ENCODE measurements at places on chromosomes 1 and 21.

- no peak for DNase-seq
Measured at GRCh38 chr21:24225431-24225830, 1381.8 kb downstream of the MRPL39 start.

DNA sequence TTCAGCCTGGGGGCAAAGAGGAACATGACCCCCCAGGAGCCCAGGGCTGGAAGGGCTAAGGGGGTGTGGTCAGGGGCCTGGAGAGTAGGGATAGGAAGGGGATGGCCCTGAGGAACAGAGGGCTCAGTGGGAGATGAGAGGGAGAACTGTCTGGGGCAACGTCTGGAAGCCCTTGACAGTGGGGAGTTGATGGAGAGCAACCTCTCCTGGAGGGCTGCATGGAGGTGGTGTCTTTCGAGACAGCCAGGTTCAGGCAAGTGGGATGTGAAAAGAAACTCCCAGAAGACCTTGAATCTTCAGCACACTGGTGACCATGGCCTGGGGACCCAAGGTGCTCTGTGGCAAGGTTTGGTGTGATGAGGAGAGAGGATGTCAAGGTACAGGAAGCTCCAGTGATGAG lies 54.2 kb upstream of the RUNX3 start:
- DNase-seq, result no peak

DNA sequence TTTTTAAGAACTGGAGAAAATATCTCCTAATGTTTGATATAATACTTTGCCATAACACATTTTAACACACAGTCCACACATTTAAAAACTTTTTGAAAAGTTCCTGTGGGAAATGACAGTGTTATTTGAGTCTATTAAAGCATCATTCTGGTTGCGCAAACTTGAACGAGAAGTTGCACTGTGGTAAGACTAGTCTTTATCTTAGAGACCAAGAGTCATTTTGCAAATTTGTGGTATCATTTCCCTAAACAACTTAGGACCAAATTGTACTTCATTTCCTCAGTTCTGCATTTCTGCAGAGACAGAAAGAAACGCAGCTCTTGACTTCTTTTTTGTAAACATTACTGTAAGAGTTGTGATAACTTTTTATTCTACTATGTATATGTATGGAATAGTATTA lies at the start of gene RGS18:
Gene RGS18 (plus strand): TSS at position 282 of the 400 bp plus-strand sequence. CDS start 176 bp downstream, outside the sequence.
- no peak for DNase-seq

DNA sequence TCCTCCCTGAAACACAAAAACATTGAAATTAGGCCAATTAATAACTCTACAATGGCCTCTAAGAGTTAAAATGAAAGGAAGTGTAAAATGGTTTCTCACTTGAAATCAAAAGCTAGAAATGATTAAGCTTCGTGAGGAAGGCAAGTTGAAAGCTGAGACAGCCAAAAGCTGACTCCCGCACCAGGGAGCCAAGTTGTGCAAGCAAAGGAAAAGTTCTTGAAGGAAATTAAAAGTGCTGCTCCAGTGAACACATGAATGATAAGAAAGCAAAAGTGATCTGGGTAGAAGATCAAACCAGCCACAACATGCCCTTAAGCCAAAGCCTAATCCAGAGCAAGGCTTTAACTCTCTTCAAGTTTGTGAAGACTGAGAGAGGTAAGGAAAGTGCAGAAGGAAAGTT lies 22.8 kb downstream of the CYYR1 start:
- no peak for DNase-seq

DNA sequence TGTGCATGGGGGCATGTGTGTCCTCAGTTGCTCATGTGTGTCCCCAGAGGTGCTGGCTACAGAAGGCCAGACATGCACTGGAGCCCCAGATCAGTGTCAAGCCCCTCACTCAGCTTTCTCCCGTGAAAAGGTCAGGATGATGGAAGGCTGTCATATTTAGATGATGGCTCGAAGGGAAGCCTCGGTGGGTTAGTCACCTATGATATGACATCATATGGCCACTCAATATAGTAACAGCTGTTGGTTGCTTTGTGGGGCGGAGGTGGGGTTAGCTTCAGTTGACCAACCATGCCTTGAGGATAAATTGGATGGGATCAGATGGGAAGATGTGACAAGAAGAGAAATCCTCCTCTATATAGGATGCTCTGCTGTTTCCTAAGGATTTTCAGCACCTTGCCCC lies 43.5 kb upstream of the ATF3 start:
- no peak for DNase-seq

- DNase-seq, result no peak
Measured at GRCh38 chr1:171844381-171844780, 3.1 kb downstream of the DNM3 start.

DNA sequence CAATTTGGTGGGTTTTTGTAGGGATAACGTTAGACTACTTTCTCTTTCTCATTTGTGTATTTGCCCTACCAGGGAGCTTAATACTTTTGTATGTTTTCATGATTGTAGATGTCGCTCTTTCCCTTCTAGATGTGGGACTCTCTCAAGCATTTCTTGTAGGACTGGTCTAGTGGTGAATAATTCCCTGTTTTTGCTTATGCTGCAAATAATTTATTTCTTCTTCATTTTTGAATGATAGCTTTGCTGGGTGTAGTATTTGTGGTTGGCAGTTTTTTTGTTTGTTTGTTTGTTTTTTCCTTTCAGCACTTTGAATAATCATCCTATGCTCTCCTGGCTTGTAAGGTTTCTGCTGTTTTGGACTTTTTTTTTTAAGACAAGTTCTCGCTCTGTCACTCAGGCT lies 22.5 kb upstream of the TTC22 start:
- no peak for DNase-seq

DNA sequence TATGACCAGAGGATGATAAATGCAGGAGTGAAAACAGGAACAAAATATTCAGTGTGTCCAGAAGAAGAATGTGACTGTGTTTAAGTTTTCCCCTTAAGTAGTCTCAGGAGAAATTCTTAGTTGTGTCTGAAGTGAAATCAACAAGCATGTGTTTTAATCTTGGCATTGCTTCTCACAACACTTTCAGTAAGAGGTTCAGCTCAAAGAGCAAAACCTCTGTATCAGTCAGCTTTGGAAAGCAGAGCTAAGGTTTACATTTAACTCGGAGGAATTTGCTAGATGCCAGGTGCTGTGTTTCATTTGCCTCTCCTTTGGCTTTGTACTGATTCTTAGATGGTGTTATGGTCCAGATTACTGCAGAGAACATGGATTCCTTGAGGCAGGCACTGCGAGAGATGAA lies 28.6 kb downstream of the CC2D1B start:
- DNase-seq, result no peak

- DNase-seq, result peak; percentile 73
Measured at GRCh38 chr1:205711105-205712048, 31.1 kb upstream of the SLC45A3 start.

GRCh38 chr1:63524201-63524600 lies 876 bp downstream of the EFCAB7 start:
- no peak for DNase-seq

- DNase-seq, result no peak
Measured at GRCh38 chr1:114076308-114076707, 77.4 kb downstream of the SYT6 start.

- no peak for DNase-seq
Measured at GRCh38 chr1:40317394-40318074, 448 bp upstream of the COL9A2 start.

DNA sequence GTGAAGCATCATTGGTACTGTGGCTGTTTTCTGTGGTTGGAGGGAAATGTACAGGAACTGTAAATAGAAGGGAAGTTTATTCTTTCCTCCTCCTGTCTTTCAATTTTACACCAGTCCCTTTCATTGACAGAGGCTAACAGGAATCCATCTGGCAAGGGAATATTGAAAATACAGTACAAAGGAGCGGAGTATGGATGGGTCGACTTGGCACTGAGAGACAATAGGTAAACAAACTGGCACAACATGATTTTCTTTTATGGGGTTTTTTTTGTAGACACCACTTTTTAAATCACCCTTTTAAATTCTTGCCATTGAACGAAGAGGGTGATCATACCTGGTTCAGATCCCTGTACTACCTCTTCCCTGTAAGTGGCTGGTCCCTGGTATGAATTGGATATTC lies 341.3 kb downstream of the RWDD3 start:
- DNase-seq, result no peak

- DNase-seq, result no peak
Measured at GRCh38 chr1:248804771-248805681, 20.7 kb downstream of the SH3BP5L start.

GRCh38 chr21:25638660-25639550 lies at the start of gene JAM2:
JAM2 (plus strand) TSS chr21:25639258; CDS start chr21:25639822, 564 bp downstream.
- DNase-seq, result no peak

DNA sequence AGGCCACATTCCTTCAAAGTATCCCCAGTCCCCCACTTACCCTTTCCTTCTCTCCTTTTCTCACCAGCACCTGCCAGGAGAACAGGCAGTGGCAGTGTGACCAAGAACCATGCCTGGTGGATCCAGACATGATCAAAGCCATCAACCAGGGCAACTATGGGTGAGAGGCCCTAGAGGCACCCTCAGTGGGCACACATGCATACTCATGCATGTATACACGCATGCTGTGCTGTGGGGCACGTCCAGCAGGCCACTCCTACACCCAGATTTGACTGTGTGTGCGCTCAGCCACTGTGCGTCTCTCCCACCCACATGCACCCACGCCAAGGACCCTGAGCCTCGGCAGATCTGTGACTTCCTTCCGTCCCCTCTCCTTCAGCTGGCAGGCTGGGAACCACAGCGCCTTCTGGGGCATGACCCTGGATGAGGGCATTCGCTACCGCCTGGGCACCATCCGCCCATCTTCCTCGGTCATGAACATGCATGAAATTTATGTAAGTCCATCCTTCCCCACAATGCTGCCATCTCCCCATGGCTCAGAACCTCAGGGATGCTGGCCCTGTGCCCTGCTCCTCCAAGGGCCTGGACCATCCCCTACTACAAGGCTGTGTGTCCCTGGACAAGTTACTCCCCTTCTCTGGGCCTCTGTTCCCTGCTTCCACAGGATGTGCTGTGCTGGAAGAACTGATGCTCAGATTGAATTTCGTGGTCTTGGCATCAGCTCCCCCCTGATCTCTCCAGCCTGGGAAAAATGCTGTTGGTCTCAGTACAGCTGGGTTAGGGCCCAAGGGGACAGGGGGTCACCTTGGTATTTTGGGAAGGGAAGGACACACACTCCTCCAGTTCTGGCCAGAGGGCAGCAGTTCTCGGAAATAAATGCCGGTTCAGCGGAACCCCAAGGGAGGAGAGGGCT lies 7.0 kb downstream of the TINAGL1 start:
- DNase-seq, result no peak

- no peak for DNase-seq
Measured at GRCh38 chr21:32599526-32599925, 12.7 kb downstream of the CFAP298 start.

DNA sequence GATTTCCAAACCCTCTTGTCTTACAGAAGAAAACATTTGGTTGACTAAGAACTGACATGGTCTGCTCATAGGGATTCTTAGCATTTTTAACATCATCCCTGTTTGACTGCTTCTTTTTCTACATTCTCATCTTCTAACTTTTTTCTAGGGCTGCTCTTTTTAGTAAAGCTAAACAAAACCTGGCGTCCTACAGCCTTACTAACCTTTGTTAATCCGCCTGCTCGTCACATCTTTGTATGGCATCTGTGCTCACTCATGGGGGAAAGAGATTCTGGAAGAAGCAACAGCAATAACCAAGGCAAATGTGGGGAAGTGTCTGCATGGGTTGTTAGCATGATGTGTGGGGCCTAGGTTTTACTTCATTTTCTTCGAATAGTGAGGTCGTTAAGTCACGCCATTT lies 92.0 kb downstream of the KIF1B start:
- no peak for DNase-seq

GRCh38 chr1:20470194-20470593 lies 15.8 kb downstream of the CAMK2N1 start:
- no peak for DNase-seq

DNA sequence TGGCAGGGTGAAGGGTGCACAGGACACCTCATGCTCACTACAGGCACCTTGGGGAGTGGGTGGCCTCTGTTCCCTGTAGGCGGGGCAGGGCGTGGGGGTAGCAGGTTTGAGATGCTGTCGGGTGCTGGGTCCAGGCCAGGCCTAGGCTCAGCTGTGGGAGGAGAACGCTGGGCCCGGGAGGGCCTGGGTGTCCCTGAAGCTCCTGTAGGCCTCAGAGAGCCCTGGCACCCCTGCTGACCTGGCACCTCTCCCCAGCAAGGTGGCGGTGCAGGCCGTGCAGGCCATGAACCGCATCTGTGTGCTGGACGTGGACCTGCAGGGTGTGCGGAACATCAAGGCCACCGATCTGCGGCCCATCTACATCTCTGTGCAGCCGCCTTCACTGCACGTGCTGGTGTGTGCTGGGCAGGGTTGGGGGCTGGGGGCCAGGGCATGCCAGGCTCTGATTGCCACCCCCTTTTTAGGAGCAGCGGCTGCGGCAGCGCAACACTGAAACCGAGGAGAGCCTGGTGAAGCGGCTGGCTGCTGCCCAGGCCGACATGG lies 2.5 kb upstream of the GJC2 start:
- no peak for DNase-seq

- DNase-seq, result no peak
Measured at GRCh38 chr1:4310396-4310923, 343.9 kb upstream of the AJAP1 start.

GRCh38 chr1:160169553-160170399 lies 18.4 kb downstream of the ATP1A4 start:
- DNase-seq, result no peak

GRCh38 chr21:34952701-34953100 lies 96.4 kb downstream of the RUNX1 start:
- no peak for DNase-seq

GRCh38 chr1:158586942-158587341 lies 7.2 kb upstream of the OR10X1 start:
- DNase-seq, result no peak

DNA sequence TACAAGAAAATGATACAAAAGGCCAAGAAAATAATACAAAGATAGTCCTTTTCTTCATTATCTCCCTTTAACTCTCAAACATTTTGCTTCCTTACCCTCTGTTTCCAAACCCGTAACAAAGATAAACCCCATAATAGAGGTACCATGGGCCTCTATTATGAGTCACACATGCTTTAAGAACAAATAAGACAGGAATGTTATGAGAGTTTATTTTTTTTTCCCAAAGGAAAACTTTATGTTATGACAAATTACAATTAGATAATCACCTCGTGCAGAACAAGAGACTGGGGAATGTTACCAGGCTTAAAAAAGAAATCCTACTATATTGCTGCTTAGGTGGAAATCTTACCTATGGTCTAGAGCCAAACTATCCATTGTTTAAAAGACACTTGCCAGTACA lies 272.0 kb downstream of the BRINP3 start:
- no peak for DNase-seq

DNA sequence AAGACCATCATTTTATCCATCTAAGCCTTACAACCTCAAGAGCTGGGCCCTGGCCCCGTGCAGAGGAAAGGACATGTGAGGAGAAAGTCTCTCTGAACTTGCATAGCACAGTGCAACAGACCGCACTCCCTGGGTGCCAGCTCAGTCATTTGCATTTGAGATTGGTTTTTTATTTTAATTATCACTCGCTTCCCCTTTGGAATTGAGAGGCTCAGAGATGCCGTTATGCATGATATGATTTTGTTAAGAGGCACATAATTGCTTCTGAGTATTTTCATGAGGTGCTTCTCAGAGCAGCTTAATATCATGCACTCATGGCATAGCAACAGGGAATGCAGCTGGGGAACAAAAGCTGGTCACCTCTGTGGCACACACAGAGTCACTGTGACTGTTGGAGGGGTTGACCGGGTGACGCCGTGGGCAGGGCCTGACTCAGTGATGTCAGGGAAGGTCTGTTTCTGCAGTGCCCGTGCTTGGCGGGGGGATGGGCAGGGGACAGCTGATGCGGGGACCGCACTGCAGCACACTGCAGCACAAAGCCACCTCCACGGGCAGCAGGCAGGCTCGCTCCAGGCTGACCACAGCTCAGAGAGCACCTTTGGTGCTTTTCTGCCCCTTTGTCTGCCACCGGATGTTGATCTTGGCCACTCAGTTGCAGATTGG lies 43.2 kb upstream of the VAMP3 start:
- DNase-seq, result no peak

GRCh38 chr1:12173041-12173509 lies 6.3 kb downstream of the TNFRSF1B start:
- DNase-seq, result no peak
